Activated naive CD4-positive, alpha-beta T cell treated with anti-CD3 and anti-CD28 coated beads, Interleukin-2, amount 50 U/mL, for 72 hours (primary cell): ENCODE measurements at places on chromosomes 16 and 17.

GRCh38 chr16:53913920-53914319, 210.0 kb downstream of the FTO start:
- no peak for DNase-seq

DNA sequence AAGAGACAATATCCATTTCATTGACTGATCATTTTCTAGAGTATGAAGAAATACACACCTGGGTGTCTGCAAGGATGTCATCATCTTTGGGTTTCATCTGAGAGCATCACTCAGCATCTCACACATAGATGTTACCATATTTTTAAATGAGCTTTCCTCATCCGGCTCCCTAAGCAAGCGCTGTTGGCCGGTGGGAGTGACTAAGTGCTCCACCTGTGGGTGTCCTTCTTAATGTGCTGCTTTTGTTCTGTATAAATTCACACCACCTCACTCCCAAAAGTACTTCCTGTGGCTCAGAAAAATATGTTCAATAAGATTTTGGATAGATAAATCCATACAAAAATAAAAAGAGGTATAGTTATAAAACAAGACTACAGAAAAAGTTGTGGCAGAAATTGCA, 7.4 kb downstream of the SSTR2 start:
- no peak for DNase-seq

DNA sequence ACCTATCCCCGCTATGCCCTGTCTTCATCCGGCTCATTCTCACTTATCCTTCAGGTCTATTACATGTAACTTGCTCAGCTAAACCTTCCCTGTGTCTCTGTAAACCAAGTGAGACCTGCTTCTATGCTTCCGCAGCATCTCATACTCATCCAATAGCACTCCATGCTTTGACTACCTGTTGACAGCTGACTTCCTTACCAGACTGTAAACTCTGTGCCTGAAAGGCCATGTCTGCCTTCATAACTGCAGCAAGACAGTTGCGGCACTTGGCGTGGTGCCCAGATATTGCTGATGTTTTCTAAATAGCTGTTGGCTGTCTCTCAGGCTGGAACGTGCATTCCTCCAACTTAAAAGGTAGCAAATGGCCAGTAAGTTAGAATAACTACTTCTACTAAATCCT, 1.8 kb upstream of the OR1E1 start:
- DNase-seq = no peak

- DNase-seq = no peak
These were observed 57.9 kb downstream of the RTN4RL1 start for GRCh38 chr17:1967213-1967612.

DNA sequence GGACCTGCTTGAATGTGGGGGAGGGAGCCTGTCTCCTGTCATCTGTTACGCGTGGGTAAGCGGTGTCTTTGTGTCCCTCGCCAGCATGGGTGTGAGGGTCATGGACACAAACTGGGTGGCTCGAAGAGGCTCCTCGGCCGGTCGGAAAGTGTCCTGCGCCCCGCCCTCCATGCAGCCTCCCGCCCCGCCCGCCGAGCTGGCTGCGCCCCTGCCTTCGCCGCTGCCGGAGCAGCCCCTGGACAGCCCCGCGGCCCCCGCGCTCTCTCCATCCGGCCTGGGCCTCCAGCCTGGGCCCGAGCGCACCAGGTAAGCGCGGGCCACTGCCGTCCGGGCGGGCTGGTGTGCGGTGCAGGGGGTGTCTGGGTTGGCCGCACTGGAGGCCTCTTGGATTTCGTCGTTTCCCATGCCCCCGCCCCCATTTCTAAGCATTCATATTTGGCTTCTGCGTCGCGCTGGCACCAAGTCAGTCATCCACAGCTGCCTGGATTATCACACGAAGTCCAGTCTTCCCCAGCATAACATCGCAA, 43.8 kb downstream of the ELAC2 start:
- DNase-seq = no peak

DNA sequence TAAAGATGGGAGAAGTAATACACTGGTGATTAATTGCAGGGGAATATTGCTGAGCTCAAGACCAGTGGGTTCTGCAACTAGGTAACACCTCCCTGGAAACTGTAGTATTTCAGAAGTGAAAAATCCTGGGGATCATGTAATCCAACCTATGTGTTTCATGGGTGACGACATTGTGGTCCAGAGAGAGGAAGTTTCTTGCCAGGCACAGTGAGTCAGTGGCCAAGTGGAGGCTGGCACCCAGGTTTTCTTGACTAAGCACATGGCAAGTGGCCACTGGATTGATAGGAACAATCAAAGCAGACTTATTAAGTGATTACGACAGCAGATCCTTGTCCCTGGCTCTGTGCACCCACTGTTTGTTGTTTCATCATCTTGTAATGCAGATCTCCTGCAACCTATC, 14.6 kb upstream of the CIITA start:
- DNase-seq = no peak

DNA sequence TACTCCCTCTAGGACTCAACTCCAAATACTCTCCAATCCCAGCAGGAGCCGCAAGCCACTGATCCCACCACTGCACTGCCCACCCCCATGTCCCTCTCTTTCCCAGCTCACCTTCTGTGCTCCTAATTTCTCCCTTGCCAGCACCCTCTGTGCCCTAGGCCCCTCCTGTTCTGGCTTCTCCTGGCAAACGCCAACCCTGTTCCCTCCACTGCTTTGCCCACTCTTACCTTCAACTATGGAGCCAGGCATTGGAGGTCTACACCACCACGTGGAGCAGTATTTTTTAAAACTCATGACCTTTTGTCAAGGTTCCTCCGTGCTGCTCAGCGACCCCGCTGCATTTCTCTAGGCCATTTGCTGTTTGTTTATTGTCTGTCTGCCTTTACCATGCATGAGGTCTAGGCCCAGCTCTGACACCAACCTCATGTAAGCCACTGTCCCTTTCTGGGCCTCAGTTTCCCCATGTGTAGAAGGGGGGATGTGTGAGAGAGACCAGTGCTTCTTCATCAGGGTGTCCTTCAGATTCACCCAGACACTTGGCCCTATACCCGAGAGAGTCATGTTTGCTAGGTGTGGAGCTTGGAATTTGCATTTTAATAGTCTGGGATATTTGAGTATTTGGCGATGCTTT, 4.6 kb downstream of the CCDC102A start:
- peak; percentile 34 for DNase-seq

GRCh38 chr17:77450742-77451244, 310.0 kb downstream of the SEC14L1 start:
- DNase-seq = no peak

- DNase-seq = no peak
These were observed 1.7 kb downstream of the VWA3A start for GRCh38 chr16:22093996-22094395.

- no peak for DNase-seq
These were observed 108.0 kb upstream of the CIBAR2 start for GRCh38 chr16:85220125-85220839.

- no peak for DNase-seq
These were observed 10.0 kb downstream of the SOCS1 start for GRCh38 chr16:11245988-11246387.

DNA sequence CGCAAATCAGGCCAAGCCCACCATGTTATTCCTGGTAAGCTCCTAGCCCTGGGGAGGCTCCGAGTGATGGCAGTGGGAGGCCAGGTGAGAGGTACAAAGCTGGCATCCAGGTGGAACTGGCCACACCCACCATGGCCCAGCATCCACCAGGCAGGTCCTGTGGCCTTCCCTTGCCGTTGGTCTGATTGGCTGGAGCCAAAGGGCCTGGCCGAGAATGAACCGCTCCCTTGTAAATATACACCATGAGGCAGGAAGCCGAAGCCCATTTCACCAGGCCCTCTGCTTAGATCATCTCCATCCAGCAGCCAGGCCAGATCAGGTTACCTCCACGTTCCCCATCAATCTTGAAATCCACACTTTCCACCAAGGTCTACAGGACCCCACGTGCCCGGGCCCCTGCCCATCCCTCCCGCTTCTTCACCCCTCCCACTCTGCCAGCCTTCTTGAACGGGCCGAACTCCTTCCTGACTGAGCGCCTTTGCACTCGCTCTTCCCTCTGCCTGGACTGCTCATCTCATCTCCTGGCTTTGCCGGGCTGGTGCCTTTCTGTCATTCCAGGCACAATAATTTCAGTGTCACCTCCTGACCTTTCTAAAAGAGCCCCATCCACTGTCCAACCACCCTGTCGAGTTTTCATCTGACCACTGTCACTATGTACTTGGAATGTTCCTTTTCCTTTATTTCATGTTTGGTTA, 5.8 kb downstream of the SOCS1 start:
- DNase-seq = no peak

GRCh38 chr17:37564252-37564651, 45.0 kb downstream of the SYNRG start:
- no peak for DNase-seq

- peak; percentile 71 for DNase-seq
These were observed 7.1 kb upstream of the ORAI3 start for GRCh38 chr16:30941600-30942425.

DNA sequence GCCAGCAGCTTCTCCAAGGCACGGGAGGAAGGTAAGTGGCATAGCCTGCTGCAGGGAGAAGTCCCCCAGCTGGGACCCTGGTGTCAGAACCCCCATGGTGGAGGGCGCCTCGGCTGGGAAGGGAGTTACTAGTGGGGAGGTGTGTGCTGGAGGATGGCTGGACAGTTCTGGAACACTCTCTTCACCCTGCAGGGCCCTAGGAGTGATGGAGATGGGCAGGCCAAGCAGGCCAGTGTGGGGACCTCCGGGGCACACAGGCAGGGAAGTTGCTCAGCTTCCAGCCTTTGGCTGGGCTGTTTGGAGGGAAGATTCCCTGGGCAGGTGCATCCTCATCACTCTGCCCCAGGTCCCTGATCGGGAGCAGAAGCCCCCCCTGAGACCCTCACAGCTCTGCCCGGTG, 696 bp downstream of the C17orf99 start:
- DNase-seq = no peak

DNA sequence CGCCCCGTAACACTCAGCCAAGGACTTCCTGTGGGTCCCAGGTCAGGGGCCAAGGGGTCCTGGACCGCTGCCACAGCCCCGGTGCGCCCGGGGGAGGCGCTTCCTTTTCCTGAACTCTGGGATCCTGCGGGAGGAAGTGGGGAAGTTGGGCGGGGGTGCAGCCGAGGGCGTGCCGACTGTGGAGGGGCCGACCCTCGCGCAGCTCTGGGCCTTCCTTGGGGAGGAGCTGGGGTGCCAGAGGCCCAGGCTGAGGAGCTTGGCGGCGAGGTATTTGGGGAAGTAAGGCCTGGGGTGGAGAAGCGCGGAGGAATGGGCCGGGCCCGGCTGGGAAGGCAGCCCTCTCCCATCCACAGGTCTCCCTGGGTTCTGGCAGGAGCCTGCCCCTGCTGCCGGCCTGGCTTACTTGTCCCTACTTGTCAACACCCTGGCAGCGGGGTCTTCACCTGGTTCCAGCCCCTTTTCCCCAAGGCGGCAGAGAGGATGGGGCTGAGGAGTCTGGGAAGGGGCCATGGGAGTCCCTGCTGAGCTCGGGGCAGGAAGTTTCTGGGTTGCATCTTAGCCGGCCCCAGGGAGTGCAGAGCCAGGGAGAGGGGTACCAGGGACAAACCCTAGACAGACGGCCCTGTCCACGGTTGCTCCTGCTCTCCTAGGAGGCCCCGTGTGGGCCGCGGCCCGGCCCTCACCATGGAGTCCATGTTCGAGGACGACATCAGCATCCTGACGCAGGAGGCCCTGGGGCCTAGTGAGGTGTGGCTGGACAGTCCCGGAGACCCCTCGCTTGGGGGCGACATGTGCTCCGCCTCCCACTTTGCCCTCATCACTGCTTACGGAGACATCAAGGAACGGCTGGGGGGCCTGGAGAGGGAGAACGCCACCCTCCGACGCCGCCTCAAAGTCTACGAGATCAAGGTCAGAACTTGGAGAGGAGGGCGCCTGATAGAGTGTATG, 1.7 kb downstream of the TBKBP1 start:
- no peak for DNase-seq
